ENCODE measurements at places on chromosomes 3 and 15. TPM values are rescaled to one million over a fixed set of nuclear protein-coding genes. Genes with fewer than 3 reads are reported as not detected.

Gene MORF4L1
- 293 TPM for total RNA-seq

GRCh38 chr3:132135628-132136333 lies 101.0 kb upstream of the CPNE4 start:
- DNase-seq: no peak

GRCh38 chr3:59367150-59367549 lies 317.3 kb upstream of the CFAP20DC start:
- no peak for DNase-seq

Gene LAMB2
- total RNA-seq: not detected

- DNase-seq: no peak
Measured at GRCh38 chr3:40876009-40876408, 323.3 kb upstream of the CTNNB1 start.

GRCh38 chr15:101641894-101642293 lies 10.3 kb downstream of the TM2D3 start:
- DNase-seq: no peak

Gene SEMA7A
- total RNA-seq: 48.8 TPM

GRCh38 chr3:26712211-26713026 lies 89.8 kb downstream of the LRRC3B start:
- no peak for DNase-seq

GRCh38 chr3:113783463-113783862 lies 36.6 kb downstream of the ATP6V1A start:
- no peak for DNase-seq

DNA sequence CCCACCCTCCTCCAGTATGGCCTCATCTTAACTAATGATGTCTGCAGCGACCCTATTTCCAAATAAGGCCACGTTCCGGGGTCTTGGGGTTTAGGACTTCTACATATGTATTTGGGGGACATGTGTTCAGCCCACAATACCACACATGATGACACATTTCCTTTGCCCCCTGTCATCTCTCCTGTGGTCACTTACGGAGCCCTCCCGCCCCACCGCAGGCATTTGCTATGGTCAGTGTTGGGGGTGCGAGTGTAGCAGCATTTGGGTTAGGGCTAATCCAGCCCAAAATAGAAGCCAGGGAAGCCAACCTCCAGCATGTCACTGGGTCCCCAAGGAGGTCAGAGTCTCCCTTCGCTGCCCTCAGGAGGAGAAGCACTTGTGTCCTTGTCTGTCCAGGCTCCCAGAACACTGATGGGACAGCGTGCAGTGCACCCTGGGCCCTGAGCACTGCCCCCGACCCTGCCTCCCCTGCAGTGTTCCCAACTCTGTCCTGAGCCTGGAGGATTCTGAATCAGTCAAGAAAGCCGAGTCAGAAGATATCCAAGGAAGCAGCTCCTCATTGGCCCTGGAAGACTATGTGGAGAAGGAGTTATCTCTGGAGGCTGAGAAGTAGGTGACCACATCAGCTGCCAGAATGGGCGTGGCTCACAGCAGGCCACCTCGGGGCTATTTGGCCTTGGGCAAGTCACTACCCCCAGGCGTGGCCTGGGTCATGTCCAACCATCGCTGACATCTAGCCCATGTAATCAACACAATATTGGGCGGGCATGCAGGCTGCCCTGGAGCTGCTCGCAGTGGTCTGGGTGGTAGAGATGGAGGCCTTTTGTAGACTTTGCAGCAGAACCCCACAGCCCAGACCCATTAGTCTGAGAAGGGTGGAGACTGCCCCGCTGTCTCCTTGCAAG lies 46.9 kb upstream of the FGD5 start:
- DNase-seq: no peak

Gene POLQ
- 20.7 TPM for total RNA-seq

- DNase-seq: no peak
Measured at GRCh38 chr3:194979173-194979572, 291.8 kb downstream of the XXYLT1 start.

DNA sequence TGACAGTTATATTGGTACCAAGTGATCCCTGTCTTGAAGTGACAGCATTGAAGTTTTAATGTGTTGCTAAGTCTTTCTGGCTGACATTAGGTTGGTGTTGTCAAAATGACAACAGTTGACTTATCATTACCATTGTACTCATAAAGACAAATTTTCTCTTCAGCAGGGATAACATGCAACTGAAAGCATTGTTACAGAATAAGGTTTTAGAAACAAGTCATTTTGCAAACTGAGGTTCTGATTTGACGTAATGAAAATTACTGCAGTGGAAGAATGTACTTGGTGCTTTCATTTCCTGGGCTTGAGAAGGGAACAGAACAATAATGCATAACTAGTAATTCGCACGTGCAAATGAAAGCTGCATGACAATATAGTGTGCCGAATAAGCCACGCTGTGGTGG lies 75.1 kb downstream of the MOBP start:
- no peak for DNase-seq

GRCh38 chr3:37590328-37591079 lies 271.2 kb upstream of the CTDSPL start:
- DNase-seq: no peak

DNA sequence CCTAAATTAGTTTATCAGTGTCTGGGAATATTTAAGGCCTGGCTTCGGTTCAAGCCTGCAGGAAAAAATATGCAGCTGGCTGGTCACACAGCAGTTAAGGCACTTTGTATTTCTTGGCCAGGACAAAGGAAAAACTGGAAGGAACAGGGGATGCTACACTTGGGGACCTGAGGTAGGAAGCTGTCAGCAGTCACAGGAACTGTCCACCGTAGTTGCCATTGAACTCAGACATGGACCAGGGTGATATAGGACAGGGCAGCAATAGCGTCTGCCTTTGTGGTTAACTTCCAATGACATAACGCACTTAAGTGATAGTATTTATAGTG lies 49.1 kb downstream of the NR1D2 start:
- no peak for DNase-seq

GRCh38 chr15:65399997-65400396 lies 22.2 kb upstream of the IGDCC3 start:
- no peak for DNase-seq

GRCh38 chr3:38545983-38546382 lies 49.8 kb downstream of the EXOG start:
- DNase-seq: no peak

Data from activated naive CD8-positive, alpha-beta T cell treated with anti-CD3 and anti-CD28 coated beads for 36 hours (primary cell).